A172 (cell line): ENCODE measurements at places on chromosomes 2 and 18.
A peak's percentile ranks its signal among the peaks of the same experiment; 100 is the strongest.

DNA sequence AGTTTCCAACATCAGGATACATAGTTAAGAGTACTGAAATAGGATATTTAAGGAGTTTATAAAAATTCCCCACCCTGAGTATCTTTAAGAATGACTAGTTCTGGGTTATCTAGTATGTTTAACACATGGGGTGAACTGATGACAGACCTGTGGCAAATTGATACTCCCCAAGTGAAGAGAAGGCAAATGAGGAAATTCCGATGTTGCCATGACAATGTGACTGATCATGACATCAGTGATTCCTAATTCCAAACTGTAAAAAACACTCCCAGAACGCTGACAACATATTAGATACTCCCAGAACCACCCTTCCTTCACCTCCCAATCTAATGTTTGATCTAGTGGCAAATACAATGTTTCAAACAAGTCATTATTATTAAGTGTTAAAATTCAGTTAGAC lies 77.6 kb downstream of the RBMS1 start:
- no peak for DNase-seq

GRCh38 chr2:137912371-137912770 lies 51.9 kb upstream of the HNMT start:
- no peak for DNase-seq

- no peak for DNase-seq
Observed at GRCh38 chr2:240814280-240814679, 5.7 kb downstream of the KIF1A start.

- DNase-seq, result no peak
Observed at GRCh38 chr2:5316001-5316490, 376.1 kb upstream of the SOX11 start.

GRCh38 chr2:213451542-213452239 lies 167.4 kb downstream of the SPAG16 start:
- DNase-seq, result no peak

DNA sequence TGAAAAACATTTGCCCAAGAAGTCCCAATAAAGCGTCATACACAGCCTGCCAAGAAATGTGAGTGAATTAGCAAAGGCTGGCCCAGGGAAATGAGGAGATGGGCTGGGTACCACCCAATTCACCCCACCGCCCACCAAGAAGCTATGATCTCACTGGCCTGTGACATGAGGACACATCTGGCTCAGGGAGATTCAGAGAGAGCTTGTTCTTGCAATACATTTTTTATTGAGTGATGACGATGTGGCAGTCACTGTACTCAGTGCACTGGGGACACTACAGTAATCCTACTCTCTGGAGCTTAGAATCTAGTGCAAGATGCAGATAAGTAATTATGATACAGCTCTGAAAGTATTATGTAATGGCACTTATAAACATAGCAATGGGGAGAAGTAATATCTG lies 64.6 kb upstream of the IGFBP2 start:
- no peak for DNase-seq

- no peak for DNase-seq
Observed at GRCh38 chr2:45897842-45898241, 246.4 kb downstream of the PRKCE start.

- no peak for DNase-seq
Observed at GRCh38 chr2:180781276-180781675, 199.1 kb upstream of the UBE2E3 start.

DNA sequence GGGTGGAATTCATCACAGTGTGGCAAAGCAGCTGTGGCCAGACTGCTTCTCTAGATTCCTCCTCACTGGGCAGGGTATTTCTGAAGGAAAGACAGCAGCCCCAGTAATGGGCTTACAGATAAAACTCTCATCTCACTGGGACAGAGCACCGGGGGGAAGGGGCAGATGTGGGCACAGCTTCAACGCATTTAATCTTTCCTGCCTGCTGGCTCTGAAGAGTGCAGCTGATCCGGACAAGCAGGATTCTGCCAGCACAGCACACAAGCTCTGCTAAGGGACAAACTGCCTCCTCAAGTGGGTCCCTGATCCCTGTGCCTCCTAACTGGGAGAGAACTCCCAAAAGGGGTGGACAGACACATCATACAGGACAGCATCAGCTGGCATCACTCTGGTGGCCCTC lies 779.9 kb upstream of the CNTNAP5 start:
- no peak for DNase-seq

DNA sequence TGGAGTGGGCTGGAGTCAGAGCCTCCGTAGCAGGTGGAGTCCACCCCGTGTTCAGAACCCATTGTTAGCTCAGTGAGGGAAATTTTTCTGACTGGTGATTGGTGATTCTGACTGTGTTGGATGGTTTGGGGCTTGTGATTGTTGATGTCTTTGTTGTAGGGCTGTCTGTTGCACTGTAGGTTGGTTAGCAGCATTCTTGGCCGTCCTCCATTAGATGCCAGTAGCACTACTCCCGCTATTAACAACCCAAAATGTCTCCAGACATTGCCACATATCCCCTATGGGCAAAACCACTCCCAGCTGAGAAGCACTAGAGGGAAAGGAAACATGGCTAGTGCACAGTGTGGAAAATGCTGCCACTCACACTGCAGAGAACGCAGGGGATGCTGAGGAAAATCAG lies 51.7 kb downstream of the ARMC9 start:
- no peak for DNase-seq

GRCh38 chr2:127535422-127535901 lies at the start of gene MYO7B:
Gene MYO7B (plus strand): TSS chr2:127535683. CDS start chr2:127559723, 24,040 bp downstream.
- DNase-seq, result no peak

GRCh38 chr2:159880729-159881128 lies 82.7 kb upstream of the CD302 start:
- no peak for DNase-seq

DNA sequence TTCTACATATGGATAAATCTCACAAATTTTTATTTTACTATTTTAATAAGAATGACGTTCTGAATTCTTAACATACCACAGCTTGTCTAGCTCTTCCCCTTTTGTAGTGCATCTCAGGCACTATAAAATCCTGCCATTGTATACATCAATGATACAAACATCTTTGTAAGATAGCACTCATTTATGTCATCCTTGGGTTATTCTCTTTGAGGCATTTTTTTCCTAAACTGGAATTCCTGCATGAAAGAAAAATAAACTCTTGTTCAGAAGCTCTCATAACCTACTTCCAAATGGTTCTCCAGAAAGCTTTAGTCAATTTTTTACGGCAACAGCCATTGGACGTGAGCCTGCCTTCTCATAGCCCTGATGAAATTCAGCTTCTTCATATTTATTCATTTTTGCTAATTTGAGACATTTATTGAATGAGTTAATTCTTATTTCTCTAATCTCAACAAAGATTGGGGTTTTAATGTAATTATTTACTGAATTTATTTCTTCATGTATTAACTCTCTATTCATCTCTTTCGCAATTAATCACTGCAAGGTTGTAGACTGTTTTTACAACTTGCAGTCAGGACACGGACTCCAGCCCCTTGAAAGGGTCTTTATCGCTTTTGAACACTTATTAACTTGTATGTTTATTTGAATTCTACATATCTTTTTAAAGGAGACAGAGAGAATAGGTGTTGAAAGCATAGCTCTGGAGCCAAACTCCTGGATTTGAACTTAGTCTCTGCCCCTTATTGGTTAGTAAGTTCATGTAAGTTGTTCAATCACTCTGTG lies 57.6 kb upstream of the PARD3B start:
- DNase-seq, result no peak

DNA sequence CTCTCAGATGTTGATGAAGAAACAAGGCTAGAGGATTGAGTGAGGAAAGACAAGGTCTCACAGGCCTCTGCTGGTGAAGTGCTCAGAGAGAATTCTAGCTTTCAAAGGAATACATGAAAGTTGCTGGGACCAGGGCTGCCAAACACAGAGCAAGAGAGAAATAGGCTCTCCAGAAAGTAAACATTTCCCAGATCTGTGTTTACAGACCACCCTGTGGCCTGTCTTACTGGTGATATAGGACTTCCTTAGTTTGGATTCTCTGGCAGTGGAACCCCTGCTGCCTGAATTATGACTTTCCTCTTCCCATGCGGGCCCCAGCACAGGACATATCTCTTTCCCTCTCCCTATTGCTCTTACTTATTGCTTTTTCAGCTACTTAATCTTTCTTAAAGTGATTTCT lies 64.5 kb downstream of the TACR1 start:
- DNase-seq, result no peak

DNA sequence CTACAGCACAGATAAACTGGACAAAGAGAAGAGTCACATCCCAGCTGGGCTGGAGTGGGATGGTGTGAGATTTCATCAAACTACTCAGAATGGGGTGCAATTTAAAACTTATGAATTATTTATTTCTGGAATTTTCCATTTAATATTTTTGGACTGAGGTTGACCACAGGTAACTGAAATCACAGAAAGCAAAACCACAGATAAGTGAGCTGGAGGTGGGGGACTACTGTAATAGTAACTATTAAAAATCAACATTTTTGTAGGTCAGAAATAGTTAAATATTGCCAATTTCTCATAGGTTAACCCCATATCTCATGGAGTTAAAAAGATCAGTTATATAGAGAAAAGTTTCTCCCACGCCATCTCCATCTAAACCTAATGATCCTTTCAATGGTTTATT lies 88.1 kb downstream of the SPOPL start:
- no peak for DNase-seq

- DNase-seq, result peak; percentile 62
Observed at GRCh38 chr2:199085261-199085660, 372.5 kb downstream of the SATB2 start.

DNA sequence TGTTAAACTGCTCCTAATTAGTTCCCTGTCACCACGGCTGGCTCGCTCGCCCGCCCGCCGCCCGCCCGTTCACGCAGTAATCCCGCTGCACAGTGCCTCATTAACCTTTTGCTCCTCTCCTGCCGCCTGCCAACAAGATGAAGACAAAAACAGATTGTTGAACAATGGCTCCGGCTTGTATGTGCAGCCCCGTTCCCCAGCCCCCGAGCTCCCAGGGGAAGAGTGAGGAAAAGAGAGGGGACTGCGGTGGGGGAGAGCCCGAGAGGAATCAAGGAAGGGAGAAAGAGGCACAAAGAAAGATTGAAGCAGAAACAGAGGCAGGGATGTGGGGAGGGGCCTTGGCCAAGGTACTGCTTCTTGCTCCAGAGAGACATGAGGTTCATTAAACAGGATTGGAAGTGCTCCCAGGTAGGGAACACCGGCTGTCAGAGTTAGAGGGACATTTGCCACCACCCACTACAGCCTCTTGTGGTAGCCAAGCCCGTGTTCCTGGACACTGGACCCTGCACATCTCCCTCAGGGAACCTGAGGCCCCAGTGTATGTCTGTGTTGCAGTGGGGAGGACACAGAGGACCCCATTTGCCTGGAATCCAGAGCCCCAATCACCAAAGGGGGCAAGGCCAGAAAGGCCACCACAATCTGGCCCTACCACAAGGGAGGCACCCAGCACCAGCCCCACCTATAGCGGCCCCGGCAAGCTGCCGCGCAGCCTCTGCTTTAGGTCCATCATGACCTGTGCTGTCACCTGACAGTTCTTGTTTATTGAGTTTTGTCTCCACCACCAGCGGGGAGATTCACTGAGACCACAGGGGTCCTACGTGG lies 38.1 kb downstream of the EMX1 start:
- no peak for DNase-seq

GRCh38 chr18:28331551-28331950 lies 154.6 kb upstream of the CDH2 start:
- peak; percentile 3 for DNase-seq

DNA sequence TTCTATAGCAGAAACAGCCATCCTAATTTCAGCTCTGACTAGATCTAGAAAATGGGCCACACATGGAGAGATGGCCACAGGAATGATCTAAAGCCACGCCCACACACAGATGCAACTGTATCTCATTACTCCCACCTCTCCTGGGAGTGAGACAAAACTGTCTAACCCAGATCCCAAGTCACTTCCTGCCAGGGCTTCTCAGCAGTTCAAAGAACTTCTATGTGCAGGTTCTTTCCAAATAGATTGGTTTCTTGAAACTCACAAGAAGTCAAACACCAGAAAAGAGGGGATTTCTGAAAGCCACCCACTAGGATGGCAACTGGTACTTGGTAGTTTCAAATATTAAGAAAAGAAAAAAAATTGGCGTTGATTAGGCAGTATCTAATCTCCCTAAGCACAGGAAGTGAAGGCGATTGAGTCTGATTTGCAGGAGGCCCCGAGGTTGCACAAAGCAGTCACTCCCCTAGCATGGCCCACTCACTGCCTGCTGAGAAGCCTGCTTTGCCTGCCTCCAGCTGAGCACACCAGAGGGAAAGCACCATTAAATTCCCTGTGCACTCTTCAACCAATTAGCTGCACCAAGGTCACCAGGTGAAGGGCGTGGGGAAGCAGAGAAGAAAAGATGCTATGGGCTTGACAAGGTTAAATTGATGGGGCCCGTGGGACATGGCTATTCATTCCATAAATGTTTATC lies 51.1 kb downstream of the PAPOLG start:
- peak; percentile 62 for DNase-seq

DNA sequence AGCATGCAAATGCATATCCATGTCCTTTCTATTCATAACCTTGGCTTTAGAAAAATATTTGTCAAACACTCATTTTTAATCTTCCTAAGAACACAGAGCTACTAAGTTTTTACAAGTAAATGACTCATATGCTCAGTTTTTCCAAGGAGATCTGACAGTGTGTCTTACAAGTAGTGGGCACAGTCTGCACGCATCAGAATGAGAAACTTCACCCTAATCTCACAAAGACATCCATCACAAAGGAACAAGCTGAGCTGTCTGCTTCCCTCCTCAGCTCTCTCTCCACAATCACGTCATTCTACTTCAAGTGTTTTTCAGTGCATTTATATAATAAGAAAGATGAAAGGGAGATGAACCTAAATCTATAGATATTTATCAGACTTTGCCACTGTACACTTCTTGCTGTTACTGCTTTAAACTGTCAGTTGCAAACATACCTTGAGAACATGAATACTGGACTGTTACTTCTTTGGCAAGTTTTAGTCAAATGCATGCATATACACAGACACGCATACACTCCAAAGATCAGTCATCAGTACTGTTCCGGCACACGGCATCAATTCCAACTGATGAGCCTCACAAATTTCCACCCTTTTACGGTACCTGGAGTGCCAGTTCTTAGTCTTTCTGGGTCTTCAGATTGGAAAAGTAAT lies 75.7 kb downstream of the RBMS1 start:
- DNase-seq, result peak; percentile 88

DNA sequence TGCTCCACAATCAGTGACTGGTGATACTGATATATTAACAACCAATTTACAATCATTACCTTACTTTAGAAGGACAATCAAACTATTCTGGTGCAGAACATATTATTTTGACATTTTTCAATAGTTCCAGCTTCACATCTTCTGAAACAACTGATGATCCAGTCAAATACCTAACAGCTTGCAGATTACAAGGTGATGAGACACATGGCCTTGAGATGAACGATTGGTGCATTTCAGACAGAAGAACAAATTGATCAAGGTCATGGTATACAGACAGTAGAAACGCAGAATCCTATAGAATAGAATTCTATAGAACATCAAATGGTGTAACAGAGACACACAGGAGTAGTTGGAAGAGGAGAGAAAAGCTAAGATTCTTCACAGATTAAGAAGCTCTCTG lies 24.8 kb downstream of the SESTD1 start:
- no peak for DNase-seq

DNA sequence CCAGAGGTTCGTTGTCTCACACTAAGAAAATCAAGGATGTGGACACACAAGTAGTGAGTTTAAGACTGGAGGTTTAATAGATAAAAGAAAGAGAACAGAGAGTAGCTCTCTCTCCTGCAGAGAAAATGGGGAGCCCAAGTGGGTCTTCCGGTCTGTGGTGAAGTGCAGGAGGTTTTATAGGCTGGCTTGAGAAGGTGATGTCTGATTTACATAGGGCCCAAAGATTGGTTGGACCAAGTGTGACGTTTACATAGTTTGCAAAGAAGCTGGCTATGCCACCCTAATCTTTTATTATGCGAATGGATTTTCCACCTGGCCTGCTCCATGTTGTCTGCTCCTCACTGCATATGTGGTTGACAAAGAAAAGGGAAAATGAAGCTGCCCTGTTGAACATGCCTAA lies 430.4 kb upstream of the TRIB2 start:
- no peak for DNase-seq
